ENCODE measurements at places on chromosomes 6 and 20.

DNA sequence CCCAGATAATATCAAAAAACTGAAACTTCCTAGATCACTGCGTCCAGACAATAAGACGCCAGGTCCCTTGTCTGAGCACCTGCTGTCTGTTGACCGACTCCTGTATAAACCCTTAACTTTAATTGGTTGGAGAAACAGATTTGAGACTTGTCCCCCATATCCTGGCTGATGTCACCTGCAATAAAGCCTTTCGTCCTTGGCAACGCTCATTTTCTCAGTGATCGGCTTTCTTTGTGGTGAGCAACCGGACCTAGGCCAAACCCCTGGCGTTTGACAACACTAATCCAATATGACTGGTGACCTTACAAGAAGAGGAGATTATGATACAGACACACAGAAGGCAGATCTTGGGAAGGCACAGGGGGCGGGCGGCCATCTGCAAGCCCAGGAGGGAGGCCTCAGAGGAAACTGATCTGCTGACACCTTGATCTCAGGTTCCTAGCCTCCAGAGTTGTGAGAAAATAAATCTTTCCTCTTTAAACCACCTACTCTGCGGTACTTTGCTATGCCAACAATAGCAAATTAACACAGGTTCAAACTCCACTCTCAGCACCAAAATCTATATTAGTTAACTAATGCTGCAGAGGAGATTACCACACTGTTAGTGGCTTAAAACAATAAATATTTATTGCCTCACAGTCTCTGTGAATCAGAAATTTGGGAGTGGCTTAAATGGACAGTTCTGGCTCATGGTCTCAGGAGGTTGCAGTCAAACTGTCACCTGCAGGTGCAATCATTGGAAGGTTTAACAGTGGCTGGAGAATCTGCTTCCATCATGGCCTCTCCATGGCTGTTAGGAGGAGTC lies 178.7 kb downstream of the OTOR start:
- H3K4me1 ChIP-seq, result no peaks in the 10 kb centered on the region
- no peaks in the 10 kb centered on the region for H3K27me3 ChIP-seq
- no peak for DNase-seq

DNA sequence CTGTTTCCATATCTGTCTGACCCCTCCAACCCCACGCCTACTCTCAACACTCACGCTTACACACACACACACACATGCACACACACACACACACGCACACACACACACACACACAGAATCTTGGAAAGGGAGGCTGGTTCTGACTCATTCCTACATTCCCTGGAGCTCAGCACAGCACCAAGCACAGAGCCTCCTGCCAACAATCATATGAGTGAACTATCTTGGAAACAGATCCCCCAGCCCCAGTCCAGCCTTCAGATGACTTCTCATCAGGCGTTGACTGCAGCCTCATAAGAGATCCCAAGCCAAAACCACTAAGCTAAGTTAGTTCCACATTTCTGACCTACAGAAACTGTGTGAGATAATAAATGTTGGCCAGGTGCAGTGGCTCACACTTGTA lies 14.1 kb upstream of the HCK start:
- H3K27ac ChIP-seq, result no peak overlapping the region
- peaks cover 15% of the 10 kb centered on the region for H3K27me3 ChIP-seq
- DNase-seq, result no peak
- H3K4me3 ChIP-seq, result no peak overlapping the region

DNA sequence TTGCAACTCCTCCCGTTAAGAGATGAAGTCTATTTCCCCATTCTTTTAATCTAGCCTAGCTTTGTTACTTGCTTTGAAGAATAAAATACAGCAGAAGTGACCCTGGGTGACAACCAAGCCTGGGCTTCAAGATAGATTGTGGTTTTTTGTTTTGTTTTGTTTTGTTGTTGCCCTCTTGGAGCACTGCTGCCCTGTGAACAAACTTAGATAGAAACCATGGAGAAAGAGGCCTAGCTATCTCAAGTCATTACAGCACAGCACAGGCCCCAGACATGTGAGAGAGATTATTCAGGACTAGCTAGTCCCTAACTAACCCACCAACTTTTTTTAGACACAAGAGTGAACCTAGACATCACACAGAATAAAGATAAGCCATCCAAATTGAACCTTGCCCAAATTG lies 475.2 kb downstream of the EPHA7 start:
- no peaks in the 10 kb centered on the region for H3K36me3 ChIP-seq
- no peaks in the 10 kb centered on the region for H3K4me1 ChIP-seq
- no peak overlapping the region for H3K4me3 ChIP-seq
- no peak for DNase-seq

GRCh38 chr20:63587776-63588591 lies 13.9 kb upstream of the HELZ2 start:
- H3K36me3 ChIP-seq, result no peaks in the 10 kb centered on the region
- no peaks in the 10 kb centered on the region for H3K27me3 ChIP-seq
- H3K27ac ChIP-seq, result peak overlapping the region; percentile 17

- no peaks in the 10 kb centered on the region for H3K36me3 ChIP-seq
- peaks cover 5% of the 10 kb centered on the region for H3K4me1 ChIP-seq
- DNase-seq, result no peak
- no peak overlapping the region for H3K4me3 ChIP-seq
- no peak overlapping the region for H3K27ac ChIP-seq
Observed at GRCh38 chr20:17874271-17875105, 94.1 kb downstream of the SNX5 start.

- H3K27ac ChIP-seq, result no peak overlapping the region
- no peak overlapping the region for H3K4me3 ChIP-seq
- DNase-seq, result no peak
- no peaks in the 10 kb centered on the region for H3K4me1 ChIP-seq
- H3K36me3 ChIP-seq, result peaks cover 21% of the 10 kb centered on the region
Observed at GRCh38 chr6:80174900-80175572, 68.6 kb downstream of the BCKDHB start.

DNA sequence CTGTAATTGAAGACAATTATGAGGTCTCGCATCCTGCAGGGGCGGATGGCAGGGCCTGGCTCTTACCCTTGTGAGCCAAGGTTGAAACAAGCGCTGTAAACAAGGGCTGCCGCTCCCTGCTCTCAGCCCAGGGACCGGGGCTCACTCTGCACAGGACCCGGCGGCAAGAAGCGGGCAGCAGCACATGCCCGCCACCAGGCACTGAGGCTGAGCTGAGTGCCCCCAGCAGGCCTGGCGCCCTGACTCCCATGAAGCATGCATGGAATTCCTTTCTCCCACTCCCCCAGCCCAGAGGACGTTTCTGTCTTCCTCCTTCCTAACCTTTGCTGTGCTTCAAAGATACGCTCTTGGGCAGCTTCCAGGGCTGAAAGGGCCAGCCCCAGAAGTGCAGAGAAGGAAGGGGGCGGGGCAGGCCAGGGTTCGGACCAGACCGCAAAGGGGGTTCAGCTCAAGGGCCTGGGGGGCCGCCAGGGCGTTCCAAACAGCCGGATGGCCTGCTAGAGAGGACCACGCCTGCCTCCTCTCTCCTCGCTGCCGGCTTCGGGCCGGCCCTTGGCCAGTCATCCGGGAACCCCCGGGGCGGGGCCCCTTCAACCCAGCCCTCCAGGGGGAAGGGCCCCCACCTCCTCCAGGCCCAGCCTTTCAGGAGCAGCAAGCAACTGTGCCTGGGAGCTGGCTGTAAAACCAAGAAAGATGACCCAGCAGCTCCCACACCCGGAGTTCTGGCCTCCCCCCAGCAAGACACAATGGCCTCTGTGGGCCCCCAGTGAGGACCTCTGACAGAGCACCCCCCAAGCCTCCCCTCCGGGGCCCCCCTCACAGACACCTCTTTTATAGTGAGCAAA lies 109.9 kb downstream of the NOL4L start:
- H3K27me3 ChIP-seq, result no peaks in the 10 kb centered on the region
- H3K36me3 ChIP-seq, result peaks cover 35% of the 10 kb centered on the region
- DNase-seq, result peak; percentile 81
- peak overlapping the region; percentile 51 for H3K4me3 ChIP-seq
- peaks cover 21% of the 10 kb centered on the region for H3K4me1 ChIP-seq

GRCh38 chr6:98041056-98041455 lies 758.0 kb upstream of the MMS22L start:
- H3K27me3 ChIP-seq, result no peaks in the 10 kb centered on the region
- DNase-seq, result no peak
- H3K4me3 ChIP-seq, result no peak overlapping the region
- H3K4me1 ChIP-seq, result peaks cover 3% of the 10 kb centered on the region
- H3K27ac ChIP-seq, result peak overlapping the region; percentile 90

- DNase-seq, result no peak
- peaks cover 4% of the 10 kb centered on the region for H3K4me1 ChIP-seq
- no peaks in the 10 kb centered on the region for H3K27me3 ChIP-seq
- no peak overlapping the region for H3K27ac ChIP-seq
- no peaks in the 10 kb centered on the region for H3K36me3 ChIP-seq
Observed at GRCh38 chr20:54062812-54063280, 7.5 kb downstream of the BCAS1 start.

DNA sequence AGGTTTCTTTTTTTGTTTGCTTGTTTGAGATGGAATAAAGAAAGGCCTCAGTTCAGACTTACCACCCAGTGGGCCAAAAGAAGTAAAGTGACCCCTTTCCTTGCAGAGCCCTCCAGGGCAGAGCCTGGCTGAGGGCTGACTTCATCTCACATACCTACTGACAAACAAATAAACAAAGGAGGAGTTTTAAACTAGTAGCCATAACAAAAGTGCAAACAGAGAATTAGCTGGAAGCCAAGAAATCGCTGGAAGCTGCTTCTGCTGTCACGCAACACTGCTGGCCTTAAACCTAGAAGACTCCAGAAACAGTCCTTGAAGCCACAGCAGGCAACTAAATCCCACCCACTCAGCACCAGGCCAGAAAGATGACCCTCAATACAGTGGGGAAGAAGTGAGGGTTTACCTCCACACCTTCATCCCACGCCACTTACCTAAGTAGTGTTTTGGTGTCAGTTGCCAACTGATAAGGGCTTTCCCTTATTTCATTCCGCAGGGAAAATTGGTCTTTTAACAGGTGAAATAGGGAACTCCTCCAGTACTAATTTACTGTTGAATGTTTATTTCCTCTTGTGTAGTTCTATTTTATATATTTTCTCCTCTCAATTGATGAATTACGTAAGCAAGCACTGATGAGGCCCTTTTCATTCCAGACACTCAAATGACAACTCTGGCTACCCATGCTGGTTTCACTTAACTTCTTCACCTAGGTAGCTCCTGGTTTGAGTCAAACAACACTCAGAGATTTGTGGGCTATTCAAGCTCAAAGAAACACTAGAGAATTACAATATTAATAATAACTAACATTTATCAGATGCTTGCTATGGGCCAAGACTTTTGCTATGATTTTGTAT lies 46.2 kb downstream of the EDN1 start:
- peaks cover 13% of the 10 kb centered on the region for H3K27me3 ChIP-seq
- H3K27ac ChIP-seq, result no peak overlapping the region
- no peak for DNase-seq
- no peak overlapping the region for H3K4me3 ChIP-seq

DNA sequence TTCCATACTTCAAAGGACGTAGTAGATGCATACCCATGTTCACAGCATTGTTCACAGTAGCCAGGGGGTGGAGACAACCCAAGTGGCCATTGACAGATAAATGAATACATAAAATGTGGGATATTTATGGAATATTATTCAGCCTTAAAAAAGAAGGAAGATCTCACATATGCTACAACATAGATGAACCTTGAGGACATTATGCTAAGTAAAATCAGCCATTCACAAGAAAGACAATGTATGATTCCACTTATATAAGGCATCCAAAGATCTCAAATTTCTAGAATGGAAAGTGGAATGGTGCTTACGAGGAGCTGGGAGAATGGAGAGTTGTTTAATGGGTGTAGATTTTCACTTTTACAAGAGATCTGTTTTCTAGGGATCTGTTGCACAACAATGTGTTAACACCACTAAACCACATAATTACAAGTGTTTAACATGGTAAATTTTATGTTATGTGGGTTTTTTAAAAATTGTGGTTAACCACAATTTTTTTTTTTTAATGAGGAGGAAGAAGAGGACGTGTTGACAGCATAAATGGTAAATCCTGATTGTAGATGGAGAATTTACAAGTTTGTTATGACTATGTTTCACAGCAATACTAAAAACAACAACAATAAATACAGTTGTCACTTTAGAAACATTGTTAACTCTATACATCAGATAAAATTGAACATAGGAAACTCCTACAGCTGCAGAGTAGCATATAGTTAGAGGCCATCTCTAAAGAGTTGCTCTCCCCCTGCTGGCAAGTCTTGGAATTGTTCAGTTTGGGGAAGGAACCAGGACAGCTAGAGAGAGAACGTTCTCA lies 41.6 kb downstream of the CCN2 start:
- H3K27ac ChIP-seq, result no peak overlapping the region
- H3K4me1 ChIP-seq, result no peaks in the 10 kb centered on the region
- no peaks in the 10 kb centered on the region for H3K27me3 ChIP-seq
- no peaks in the 10 kb centered on the region for H3K36me3 ChIP-seq
- no peak overlapping the region for H3K4me3 ChIP-seq
- DNase-seq, result peak; percentile 93

DNA sequence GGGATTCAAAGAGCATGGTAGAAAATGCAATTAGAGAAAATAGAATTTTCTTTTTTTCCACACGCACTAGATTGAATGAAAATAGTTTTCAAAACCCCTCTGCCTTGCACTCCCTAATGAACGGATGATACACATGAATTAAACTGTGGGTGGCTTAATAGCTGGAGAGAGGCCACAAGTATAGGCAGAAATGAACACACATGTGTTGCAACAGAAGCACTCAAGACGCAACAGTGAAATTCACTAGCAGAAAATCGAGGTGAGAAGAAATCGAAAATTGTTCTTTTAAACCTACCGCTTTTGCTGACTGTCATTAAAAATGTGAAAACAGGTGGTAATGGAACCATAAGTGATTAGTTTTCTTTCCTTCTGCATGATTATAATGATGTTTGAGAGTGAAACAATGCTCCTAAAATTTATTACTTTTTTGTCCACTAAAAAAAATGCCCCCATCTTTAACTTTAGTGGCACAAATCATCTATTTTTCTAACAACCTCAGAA lies 80.1 kb upstream of the SHLD1 start:
- no peak overlapping the region for H3K4me3 ChIP-seq
- H3K27ac ChIP-seq, result no peak overlapping the region
- H3K36me3 ChIP-seq, result no peaks in the 10 kb centered on the region
- no peaks in the 10 kb centered on the region for H3K4me1 ChIP-seq
- no peak for DNase-seq
- H3K27me3 ChIP-seq, result peaks cover 31% of the 10 kb centered on the region

- H3K4me3 ChIP-seq, result no peak overlapping the region
- H3K27me3 ChIP-seq, result no peaks in the 10 kb centered on the region
- peak; percentile 80 for DNase-seq
Observed at GRCh38 chr6:50381099-50381415, 331.3 kb upstream of the DEFB112 start.

DNA sequence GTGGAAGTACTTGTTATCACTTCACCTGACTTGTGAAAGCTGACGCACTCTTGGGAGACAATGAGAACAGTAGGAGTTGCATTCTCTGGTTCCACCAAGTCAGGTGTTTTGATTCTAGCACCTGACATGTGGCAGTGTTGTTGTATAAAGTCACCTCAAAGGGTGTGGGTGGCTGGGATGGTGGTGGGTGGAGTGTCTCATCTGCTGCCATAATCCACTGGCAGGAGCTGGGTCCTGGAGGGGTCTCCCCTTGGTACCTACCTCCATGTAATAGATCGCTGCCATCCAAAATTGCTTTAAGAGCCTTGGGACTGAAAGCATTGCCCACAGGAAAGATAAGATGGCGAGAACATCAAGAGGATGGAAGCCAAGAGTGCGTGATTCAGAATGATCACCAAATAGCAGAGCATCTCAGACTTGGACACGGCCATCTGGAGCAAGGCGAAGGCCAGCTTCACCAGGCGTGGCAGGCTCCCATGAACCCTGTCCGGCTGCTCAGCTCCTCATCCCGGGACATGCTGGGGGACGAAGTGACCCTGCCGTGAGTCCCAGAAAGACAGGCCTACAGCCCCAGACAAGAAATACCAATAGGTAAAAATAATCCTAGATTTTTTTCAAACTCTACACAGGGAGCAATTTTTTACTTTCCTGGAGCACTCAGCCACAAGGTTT lies 56.6 kb downstream of the NPEPL1 start:
- no peak overlapping the region for H3K4me3 ChIP-seq
- no peaks in the 10 kb centered on the region for H3K27me3 ChIP-seq
- no peaks in the 10 kb centered on the region for H3K36me3 ChIP-seq
- H3K27ac ChIP-seq, result no peak overlapping the region
- H3K4me1 ChIP-seq, result no peaks in the 10 kb centered on the region

Measured in endodermal cell (in vitro differentiated cells).